Stimulated activated CD4-positive, alpha-beta T cell treated with anti-CD3 and anti-CD28 coated beads, Interleukin-1b, Interleukin-23, amount 100 ng/mL, for 1 hour (primary cell): ENCODE measurements at places on chromosomes 5 and 9.

- DNase-seq: no peak
Observed at GRCh38 chr9:75422944-75423522, 334.7 kb downstream of the OSTF1 start.

- DNase-seq: no peak
Observed at GRCh38 chr5:24094081-24094679, 550.6 kb downstream of the CDH10 start.

DNA sequence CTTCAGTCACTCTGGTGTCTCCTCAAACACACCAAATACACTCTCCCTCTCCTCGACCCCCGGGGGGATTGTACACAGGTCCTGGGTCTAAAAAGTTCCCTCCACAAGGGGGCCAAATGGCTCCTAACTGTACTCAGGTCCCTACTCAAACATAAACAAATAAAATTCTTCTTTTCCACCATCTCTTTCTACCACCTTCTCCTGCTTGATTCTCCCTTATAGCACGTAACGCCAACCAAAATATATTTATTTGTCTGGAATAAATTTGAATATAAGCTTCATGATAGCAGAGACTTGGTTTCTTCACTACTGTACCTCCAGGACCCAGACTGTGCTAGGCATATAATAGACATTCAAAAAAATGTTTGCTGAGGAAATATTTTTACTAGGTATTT lies 21.4 kb downstream of the ZNF608 start:
- no peak for DNase-seq

GRCh38 chr9:78612091-78612490 lies 315.2 kb downstream of the PSAT1 start:
- DNase-seq: no peak

DNA sequence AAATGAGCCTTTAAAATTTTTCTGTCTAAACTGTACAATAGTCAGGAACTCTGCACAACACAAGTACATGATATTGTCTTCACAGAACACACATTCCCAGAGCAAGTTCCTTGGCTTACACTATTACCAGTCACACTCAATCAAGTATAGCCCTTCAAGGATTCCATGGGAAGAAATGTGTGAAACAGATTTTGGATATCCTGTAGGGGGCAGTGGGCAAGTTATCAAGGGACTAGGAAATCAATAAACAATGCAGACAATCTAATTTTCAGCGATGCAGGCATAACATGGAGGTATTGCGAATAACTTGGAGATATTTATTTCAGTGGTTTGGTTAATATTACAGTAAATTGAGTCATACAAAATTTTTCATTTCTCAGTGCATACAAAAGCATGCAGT lies 1171.5 kb upstream of the NUDT12 start:
- no peak for DNase-seq

DNA sequence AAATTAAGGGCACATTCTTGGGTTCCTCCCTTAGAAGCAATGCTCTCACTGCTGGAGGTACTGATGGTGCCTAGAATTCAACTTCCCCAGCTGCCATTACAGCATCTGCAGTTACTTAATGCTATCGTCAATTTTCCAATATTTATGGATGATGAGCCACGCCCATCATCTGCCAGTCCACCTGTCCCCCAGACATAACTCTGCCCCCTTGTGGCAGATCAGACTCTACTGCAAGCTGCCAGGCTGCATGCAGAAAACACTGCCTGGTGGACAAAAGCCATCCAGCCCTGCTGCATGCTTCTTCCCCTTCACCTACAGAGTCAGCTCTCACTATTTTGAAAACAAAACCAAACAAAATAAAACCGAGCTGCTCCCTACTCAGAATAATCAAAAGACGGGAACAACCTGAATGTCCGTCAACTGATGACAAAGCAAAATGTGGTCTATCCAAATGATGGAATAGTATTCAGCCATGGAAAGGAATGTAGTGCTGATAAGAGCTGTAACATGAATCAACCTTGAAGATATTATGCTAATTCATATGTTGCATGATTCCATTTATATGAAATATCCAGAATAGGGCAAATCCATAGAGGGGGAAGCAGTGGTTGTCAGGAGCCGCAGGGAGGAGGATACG lies 66.4 kb downstream of the RETREG1 start:
- no peak for DNase-seq

GRCh38 chr5:65108786-65109743 lies 340.3 kb downstream of the CWC27 start:
- DNase-seq: no peak

DNA sequence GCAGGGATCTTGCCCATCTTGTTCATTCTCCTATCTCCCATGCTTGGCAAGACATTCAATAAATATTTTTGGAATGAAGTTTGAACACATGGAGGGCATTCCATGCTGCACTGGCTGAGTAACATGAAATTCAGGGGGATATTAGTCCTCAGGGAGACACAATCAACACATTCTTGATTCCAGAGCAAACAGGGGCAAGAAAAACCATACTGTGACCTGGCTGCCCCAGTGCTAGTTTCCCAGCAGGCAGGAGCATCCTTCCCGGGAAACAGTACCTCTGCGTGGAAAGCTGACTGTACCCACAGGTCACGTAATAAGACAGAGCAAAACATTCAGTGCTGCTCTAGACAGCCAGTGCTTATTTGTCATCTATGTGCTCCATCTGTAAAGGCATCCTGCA lies 66.3 kb upstream of the SPOCK1 start:
- no peak for DNase-seq

DNA sequence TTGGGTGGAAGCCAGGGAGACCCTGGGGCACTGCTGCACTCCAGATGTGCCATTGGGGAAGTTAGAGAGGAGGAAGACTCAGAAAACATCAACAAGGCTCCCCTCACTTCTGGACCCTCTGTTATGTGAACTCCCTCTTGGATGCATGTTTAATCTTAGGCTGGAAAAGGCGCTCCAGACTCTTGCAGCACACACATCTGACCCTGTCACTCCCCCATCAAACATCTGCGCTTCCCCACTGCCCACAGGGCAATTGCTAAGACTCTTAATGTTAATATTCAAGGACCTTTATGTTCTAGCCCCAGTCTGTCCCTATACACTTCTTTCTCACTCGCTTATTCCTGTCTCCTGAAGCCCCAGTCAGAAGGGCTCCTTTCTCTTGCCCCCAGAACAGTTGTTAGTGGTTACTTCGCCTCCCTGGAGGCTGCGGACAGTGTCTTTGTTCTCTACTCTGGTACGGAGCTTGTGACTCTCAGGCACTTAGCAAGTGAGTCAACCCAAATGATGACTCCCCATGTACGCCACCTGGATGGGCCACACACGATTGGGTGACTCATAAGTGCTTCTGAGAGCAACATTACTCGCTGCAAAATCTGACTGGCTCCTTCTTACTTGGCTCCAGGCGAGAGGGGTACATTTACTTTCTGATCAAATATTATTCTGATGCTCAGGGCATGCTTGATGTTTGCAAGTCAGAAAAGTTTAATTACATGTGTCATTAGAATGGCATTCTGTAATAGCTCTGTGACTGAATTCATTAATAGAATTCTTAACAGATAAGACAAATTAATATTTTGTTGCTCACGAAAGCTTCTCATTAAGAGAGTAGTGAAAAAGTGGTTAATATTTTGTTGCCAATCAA lies 193.6 kb downstream of the HSPA4 start:
- no peak for DNase-seq

GRCh38 chr9:37107701-37108100 lies 12.7 kb upstream of the ZCCHC7 start:
- no peak for DNase-seq

GRCh38 chr9:134951461-134951860 lies 33.7 kb upstream of the FCN1 start:
- DNase-seq: no peak

DNA sequence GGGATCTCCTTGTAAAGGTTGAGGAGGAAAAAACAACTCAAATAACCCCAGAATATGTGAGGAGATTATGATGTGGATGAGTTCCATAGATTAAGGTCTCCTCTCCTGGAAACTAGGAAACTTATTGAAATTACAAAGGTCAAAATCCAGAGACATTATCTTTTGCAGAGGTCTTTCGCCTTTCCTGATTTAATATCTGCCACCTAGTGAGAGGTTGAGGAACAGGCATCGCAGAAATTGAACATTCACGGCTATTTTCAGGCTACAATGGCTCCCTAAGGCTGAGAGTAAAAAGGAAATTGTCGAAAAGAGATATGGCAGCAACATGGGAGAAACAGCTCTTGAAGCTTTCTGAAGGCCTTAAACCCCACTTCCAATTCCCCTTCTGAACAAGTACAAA lies 127.5 kb upstream of the PLCXD3 start:
- DNase-seq: no peak

DNA sequence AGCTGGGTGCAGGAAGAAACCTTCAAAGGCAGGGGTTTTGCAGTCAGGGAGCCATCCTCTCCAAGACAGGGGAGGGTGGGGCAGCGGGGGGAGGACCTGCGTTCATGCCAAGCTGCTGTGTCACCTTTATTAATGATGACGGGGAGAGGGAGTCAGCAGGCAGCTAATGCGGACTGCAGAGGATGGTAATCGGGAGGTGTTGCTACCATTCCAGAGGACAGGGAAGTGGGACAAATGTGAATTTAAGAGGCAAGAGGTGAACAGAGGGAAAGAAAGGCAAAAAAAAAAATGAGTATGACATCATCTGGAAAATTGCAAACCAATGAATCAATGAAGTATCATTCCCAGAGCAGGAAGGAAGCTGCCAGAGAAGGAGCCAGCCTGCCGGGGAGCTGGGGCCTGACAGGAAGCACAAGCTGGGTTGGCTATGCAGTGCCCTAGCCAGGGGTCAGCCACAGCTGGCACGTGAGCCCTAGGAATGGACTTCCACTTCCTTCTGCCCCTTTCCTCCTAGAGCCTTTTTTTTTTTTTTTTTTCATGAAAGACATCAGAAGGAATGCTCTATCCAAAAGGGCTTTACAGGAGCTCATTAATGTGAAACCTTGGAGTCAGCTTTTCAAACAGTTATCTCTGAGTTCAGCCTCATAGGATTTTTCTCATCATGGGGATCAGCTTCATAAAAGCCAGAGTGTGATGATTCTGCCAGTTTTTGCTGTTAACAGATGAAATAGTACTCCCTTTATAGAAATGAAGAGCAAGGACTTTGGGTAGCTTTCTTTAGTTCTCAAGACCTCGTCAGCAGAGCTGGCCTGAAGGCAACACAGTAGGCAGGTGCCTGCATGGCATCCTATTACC lies 9.2 kb downstream of the INSYN2B start:
- DNase-seq: no peak

- DNase-seq: no peak
Observed at GRCh38 chr5:35316611-35317274, 86.5 kb upstream of the PRLR start.

GRCh38 chr5:148957591-148958202 lies 105.2 kb downstream of the SH3TC2 start:
- no peak for DNase-seq

DNA sequence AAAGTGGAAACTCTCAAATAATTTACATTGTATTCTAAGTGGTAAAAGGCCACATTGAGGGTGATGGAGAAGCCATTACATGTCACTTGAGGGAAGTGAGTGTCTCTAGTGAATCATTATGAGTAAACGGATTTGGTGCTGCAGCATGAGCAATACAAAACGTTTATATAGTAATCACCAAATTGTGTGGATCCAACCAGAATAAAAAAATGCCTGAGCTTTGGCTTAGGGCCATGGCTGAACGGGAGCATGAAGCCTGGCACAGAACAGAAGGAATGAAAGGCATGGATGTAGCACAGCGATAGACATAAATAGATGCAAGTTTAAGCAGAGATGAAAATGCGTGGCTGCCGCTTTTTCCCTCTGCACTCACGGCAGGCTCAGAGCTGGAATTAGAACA lies 58.3 kb downstream of the PTTG1 start:
- no peak for DNase-seq

- DNase-seq: no peak
Observed at GRCh38 chr9:121987314-121987713, 105.8 kb downstream of the TTLL11 start.

DNA sequence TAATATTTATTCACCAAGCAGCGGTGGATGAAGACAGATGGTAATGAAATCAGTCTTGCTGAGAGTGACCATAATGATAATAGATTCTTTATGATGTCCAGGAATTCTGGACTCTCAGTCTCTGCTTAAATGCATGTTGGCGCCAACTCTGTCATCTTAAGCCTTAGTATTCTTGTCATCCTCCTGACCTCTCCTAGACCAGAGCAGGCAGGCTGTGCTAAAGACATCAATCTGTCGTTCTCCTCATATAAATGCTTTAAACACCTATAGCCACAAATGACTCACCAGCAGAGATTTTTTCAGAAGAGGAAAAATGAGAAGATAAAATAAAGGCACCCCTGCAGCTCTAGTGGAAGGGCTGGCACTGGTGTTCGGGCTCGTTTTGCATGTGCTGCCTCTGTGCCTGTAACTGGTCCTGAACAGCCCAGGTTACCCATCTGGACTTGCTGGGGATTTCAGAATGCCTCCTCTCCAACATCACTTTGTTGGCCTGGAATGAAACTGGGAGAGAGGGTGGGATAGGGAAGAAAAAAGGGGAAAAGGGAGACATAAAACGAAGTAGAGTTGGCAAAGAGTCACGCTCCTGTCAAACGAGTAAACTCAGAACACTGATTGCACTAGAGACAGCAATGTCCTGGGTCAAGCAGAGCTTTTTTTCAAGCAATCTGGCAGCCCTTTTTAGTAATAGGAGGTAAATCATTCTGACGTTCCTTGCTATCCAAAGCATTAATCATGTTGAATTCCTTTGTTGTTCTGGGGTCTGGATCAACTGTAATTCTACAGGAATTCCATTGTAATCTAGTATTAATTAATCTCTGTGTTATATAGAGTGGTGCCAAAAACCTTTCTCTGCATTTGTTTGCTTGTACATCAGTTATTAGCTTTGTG lies 195.5 kb upstream of the CLINT1 start:
- no peak for DNase-seq

- DNase-seq: no peak
Observed at GRCh38 chr5:180040287-180041214, 31.0 kb downstream of the RNF130 start.

DNA sequence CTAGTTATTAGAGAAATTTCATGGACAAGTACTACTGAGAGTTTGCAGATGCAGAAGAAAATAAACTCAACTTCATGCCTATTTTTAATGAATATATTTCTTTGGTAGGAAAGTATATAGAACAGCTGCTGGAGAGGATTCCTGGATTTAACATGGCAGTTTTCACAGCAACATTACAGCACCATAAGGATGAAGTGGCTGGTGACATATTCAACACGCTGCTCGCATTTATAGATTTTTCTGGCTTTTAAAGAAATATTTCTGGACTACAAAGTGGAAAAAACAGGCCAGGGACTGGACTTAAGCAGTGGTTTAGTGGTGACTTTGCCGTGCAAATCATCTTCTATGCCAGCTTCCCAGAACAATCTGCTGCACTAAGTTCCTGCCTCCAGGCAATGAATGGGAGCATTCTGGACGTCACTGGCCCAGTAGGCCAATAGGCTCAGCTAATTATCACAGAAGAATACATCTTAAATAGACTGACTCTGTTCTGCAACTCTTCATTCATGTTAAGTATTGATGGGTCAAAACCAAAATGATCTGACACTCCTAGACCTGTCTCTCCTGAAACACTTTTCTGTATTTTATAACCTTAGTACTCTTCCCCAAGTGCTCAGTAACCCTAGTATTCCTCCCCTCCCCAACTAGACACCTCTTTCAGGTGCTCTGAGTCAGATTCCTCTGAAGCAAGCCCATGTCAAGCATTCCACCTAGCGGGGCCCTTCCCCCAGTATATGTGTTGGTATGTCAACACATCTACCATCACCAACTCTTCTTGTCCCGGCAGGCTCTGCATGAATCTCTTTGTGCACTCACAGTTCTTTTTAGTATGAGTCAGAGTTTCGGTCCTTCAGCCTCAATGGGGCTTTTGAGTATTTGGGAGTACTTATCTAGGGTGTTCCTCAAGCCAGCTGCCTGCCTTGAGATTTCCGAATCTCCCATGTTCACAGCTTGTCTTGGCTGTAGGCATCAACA lies 625.5 kb downstream of the CHSY3 start:
- DNase-seq: no peak

GRCh38 chr5:129141696-129142095 lies 47.1 kb downstream of the ISOC1 start:
- no peak for DNase-seq
